Left ventricle myocardium inferior (tissue), 1 donor: ENCODE measurements at places on chromosomes 1 and 21. TPM values are rescaled to one million over a fixed set of nuclear protein-coding genes. Genes with fewer than 3 reads are reported as not detected.

GRCh38 chr1:3846541-3846940 lies 10.5 kb downstream of the CEP104 start:
- DNase-seq = no peak

GRCh38 chr1:172935062-172935592 lies 115.6 kb downstream of the TNFSF18 start:
- no peak for DNase-seq

NTMT2 gene
- total RNA-seq = 5.7 TPM

- DNase-seq = no peak
Measured at GRCh38 chr1:168637350-168637991, 61.1 kb downstream of the XCL1 start.

RRP15 gene
- total RNA-seq = 20.8 TPM

DNA sequence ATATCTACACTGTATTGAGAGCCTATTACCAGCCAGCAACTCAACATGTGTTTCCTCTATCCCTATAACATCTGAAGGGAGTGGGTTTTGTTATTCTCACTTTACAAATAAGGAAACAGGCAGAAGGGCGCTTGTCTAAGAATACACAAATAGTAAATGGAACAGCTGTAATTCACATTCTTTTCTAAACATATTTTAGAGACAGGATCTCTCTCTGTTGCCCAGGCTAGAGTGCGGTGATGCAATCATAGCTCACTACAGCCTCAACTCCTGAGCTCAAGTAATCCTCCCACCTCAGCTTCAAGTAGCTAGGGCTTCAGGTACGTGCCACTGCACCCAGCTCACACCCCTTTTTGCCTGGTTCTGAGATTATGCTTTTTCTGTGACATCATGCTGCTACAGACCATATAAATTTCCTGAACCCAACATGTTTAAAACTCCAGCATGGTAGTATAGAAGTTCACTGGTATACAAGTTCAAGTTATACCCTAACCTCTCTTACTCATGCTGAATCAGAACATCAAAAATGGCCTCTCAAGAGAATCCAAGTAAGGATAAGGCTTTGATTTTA lies 8.6 kb upstream of the TACSTD2 start:
- no peak for DNase-seq

DNA sequence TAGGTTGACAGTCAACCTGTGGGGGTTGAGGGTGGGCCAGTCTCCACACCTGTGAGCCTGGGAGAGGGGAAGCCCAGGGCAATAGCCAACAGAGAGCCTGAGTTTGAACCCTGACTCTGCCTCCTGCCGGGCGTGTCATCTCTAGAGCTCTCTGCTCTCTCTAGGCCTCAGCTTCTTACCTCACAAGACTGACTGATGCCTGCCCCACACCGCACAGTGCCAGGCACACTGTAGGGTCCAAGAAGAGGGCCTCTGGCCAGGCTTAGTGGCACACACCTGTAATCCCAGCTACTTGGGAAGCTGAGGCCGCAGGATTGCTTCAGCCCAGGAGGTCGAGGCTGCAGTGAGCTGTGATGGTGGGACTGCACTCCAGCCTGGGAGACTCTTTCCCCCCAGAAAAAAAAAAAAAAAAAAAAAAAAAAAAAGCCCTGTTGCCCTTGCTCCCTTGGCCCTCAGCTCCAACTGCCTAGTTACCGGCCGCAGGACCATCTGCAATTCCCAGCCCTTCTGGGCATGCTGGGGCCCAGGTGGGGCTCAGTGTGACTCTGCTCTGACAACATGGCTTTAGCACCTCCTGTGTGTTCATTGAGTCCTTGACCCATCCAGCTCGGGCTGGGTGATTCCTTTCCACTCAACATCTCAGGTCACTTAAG lies 25.1 kb downstream of the GRHL3 start:
- no peak for DNase-seq

DNA sequence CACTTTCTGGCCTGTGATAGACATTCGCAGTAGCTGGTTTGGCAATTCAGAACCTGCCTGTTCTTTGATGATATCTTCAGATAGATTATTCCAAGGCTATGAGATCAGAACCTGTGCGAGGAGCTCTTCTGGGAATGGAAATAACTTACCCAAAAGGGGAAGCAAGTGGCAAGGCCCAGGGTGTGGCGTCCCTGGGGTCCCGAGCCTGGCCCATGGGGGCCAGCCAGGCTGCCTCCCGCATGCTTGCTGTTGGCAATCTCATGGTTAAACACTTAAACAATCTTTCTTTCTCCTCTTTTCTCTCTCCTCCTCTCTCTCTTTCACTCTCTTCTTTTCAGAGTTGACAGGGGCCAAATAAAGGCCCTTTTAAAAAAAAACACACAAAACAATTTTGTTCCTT lies 108.1 kb downstream of the RNF220 start:
- no peak for DNase-seq

DNA sequence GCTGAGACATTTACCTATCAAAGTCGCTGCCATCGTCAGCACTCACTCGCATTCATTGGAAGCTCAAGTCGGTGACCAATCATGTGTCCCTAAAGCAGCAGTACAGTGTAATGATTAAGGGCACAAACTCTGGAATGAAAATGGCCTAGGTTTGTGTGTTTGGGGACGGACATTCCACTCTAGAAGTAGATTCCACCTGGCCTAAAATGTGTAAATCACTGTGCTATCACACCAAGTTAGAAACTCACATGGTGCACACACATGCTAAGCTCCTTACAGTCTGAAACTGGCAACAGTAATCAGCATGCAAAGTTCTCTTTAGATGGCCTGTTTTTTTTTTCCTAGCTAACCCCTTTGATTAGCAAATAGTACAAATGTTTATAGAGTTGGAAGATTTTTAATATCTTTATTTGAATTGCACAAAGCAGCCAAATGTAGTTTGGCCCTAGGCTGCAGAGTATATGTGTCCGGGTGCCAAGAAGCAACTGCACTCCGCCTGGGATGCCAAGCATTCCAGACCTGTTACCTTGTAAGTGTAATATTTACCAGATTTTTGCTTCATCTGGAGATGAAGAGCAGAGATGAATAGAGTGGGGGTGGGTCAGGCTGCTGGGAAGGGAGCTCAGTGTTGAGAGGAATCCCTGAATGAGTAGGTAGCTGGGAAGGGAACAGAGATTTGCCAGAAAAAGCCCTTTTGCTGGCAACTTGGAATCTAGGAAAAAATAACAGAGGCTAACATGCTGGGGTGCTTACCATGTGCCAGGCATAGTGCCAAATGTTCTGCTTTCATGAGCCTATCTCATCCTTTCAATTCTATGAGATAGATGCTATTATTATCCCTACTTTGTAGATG lies 35.2 kb downstream of the TGFB2 start:
- DNase-seq = no peak

GRCh38 chr1:35958558-35958957 lies 27.7 kb downstream of the AGO3 start:
- no peak for DNase-seq

NOTCH2 gene
- total RNA-seq = 16.1 TPM

IFNLR1 gene
- total RNA-seq = 2.0 TPM

SLAMF1 gene
- not detected for total RNA-seq

TSPEAR gene
- total RNA-seq = 3.3 TPM

DNM3 gene
- 1.2 TPM for total RNA-seq

SPRR3 gene
- total RNA-seq = not detected

MIA3 gene
- total RNA-seq = 53.5 TPM

GFI1 gene
- total RNA-seq = 0.25 TPM

GRCh38 chr1:5577255-5578040 lies 414.8 kb downstream of the NPHP4 start:
- no peak for DNase-seq

PPFIA4 gene
- total RNA-seq = 24.8 TPM

DNA sequence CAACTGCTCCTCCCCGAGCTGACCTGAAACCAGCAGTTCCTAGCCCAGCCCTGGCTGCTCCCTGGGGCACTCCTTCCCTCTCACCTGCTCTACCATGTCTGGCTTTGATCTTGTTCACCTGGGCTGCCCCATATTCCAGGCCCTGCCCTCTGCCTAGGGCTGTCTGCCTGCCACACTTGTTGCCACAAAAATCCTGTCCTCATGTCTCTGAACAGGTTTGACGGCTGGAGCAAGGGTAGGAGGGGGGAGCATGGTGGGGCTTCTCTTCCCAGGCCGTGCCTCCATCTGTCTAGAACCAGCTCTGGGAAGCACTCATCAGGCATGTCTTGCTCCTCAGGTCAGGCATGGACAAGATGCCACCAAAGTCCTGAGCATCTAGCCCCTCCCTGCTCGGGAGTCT lies 44.3 kb upstream of the WNT2B start:
- no peak for DNase-seq
